ENCODE measurements at places on chromosomes 13 and 19.

GRCh38 chr13:112893570-112894422 is 75.2 kb upstream of the MCF2L start:
- no peak for DNase-seq

GRCh38 chr19:44988896-44989556 is 12.2 kb upstream of the RELB start:
- peak; percentile 33 for DNase-seq

GRCh38 chr19:310141-310651 is 19.0 kb upstream of the PLPP2 start:
- DNase-seq = no peak

GRCh38 chr13:62250501-62251201 is 835.0 kb upstream of the PCDH20 start:
- no peak for DNase-seq

- no peak for DNase-seq
Observed at GRCh38 chr13:71751073-71751472, 115.9 kb downstream of the DACH1 start.

GRCh38 chr13:96762876-96763275 is 231.4 kb downstream of the OXGR1 start:
- no peak for DNase-seq

DNA sequence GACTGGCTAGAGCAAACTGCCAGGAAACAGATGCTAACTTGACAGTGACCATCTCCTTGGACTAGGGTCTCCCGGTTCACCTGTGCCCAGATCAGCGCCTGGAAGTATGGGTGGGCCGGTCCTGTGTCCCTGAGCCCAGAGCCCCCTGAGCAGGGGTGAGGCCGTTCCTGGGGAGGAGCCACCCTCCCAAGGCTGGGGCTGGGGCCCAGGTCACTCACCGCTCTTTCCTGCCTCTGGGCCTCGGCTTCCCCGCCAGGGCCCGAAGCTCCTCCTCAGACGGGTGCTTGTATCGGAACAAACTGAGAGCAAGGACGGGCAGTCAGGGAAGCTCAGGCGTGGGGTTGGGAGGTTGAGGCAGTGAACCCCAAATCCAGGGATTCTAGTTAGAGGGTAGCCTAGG is 5.4 kb downstream of the TMEM161A start:
- no peak for DNase-seq

DNA sequence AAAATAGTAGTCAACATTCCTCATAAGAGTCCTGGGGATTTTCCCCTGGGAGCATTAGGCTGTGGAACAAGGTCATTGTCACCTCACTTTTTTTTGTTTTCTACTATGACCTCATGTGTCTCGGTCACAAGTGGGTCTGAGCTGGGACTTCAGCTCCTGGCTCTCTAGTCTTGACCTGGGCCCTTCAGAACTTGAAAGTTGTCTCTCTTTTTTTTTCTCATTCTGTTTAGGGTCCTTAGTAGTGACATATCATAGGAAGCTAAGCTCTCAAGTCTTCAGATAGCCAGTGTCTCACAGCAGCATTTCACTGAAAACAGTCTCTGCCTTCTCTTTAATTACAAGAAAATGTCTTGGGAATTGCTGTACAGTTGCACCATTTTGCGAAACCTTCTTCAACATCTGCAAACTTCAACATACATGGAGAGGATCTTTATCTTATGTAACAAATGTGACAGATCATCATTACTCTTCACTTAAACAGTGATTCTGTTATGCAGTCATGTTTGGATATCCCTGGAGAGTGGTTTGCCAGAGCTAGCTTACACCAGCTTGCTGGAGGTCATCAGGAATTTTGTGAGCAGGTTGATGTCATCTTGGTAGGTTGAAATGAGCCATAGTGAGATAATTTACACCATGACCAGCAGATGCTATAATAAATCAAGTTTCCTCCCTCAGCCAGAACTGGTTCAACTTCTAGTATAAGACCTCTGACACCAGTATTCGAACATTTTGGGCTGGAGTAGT is 131.5 kb downstream of the GPC5 start:
- no peak for DNase-seq

- peak; percentile 45 for DNase-seq
Observed at GRCh38 chr19:5138606-5139582, 170.0 kb downstream of the KDM4B start.

- DNase-seq = no peak
Observed at GRCh38 chr19:16025108-16026101, 50.9 kb upstream of the TPM4 start.

DNA sequence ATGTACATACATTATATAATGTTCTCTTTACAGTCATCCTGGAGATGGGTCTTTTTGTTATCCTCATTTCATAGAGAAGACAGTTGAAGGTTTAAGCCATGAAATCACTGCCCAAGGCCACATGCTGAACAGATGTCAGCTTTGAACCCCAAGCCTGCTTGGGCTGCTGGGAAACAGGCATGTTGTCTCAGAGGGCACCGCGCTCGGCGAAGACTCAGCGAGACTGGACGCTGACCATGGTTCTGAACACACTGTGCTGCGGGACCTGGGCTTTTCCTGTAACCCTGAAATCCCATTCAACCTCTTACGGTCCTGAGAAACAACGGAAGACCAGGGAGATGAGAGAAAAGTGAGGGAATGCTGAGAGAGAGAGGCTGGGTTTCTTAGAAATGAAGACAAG is 27.3 kb downstream of the LRFN3 start:
- DNase-seq = no peak

GRCh38 chr19:1074544-1075283 is 7.7 kb downstream of the ARHGAP45 start:
- DNase-seq = peak; percentile 88

- no peak for DNase-seq
Observed at GRCh38 chr19:16467581-16467980, 4.2 kb downstream of the EPS15L1 start.

GRCh38 chr13:23945612-23946011 is 48.3 kb upstream of the C1QTNF9B start:
- no peak for DNase-seq

GRCh38 chr13:22235950-22236290 is 565.0 kb downstream of the FGF9 start:
- no peak for DNase-seq

- no peak for DNase-seq
Observed at GRCh38 chr19:48556825-48557224, 4.9 kb downstream of the SULT2B1 start.

- DNase-seq = no peak
Observed at GRCh38 chr19:5392486-5392885, 51.9 kb upstream of the PTPRS start.

DNA sequence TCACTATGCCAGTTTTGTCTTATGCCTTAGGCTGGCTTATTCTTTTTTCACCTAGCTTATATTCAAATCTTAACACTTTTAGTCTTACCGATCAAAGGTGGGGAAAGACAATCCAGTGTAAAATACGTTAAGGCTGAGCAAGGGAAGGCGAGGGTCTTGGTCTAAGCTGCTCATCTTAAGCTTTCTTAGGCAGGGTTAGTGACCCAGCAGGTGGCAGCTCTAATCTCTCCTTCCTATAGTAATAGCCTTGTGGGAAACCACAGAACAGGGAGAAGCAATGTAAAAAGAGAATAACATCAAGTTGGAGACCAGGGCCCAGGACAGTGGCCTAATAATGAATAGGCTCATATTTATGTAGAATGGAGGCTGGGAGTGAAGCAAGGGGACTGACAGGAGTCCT is 45.9 kb downstream of the COG3 start:
- DNase-seq = no peak

DNA sequence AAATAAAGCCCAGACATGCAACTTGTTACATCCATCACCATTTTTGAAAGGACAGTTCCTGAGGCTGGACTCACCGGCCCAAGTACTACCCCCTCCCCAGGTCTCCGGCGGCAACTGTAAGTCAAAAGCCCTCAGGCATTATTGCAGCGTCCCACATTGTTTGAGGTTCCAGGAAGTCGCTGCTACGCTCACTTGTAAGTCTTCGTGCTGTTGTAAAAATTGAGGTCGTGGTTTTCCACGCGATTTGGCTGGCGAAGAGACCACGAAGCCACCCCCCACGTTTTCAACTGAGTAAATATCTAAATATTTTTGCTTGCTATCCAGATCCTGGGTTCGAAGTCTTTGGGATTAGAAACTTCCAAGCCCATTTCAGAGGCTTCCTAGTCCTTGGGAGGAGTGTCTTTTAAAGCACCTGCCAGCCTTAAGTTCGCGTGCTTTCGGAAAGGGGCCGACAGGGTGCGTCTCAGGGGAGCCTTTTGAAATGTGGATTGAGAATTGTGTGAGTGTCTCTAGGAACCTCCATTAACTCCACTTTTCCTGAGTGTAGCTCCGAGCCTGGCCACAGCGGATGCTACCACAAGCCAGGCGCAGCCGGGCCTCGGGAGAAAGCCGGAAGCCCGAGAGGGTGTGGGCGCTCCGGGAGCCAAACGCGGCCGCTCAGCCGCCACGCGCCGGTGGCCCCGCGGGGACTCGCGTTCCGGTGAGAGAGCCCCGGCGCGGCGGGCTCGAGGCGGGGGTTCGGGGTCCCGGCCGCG is 434 bp upstream of the FNDC3A start:
- DNase-seq = peak; percentile 13

Data from activated CD8-positive, alpha-beta memory T cell treated with anti-CD3 and anti-CD28 coated beads for 4 hours (primary cell).